Posterior cingulate gyrus (tissue), 11 donors: ENCODE measurements at places on chromosomes 4 and X.

DNA sequence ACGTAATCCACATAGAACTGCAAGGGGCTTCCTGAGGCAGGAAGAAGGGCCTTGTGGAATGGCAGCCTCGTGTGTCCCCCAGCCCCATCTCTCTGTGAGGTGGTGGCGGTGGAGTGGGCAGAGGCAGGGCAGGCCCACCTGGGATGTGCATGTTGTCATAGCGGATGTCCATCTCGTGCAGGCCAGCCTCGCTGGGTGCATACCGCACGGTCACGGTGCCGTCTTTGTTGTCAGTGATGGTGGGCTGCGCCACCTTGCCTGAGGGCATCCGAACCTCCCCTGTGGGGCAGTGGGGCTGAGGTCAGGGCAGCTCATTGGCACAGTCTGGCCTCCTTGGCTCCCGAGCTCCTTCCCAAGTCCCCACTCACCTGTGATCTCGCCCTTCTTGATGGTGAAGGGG, 20.4 kb downstream of the FLNA start:
- no peak for DNase-seq

DNA sequence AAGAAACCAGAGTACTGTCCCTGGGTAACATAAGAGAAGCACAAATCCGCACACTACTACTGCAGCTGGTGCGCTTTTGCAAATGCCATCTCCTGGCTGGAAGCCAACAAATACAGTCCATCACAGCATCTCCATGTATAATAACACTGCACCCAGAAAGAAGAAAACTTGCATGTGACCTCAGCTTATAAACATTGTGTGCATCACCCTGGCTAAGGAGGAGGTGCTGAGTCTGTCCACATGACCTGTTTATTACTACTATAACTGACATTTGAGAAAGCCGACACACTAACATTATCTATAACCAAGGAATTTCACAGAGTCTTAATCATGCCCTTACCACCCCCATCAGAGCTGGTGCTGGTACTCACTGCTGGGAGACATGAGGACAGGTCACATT, 516.8 kb downstream of the CFAP47 start:
- no peak for DNase-seq

GRCh38 chr4:85760511-85760910, 285.6 kb downstream of the ARHGAP24 start:
- DNase-seq: no peak

- DNase-seq: no peak
Observed at GRCh38 chr4:107065201-107065600, 29.1 kb upstream of the DKK2 start.

- no peak for DNase-seq
Observed at GRCh38 chr4:109548655-109549054, 11.4 kb upstream of the MCUB start.

- DNase-seq: no peak
Observed at GRCh38 chr4:22191565-22191964, 243.0 kb upstream of the KCNIP4 start.

DNA sequence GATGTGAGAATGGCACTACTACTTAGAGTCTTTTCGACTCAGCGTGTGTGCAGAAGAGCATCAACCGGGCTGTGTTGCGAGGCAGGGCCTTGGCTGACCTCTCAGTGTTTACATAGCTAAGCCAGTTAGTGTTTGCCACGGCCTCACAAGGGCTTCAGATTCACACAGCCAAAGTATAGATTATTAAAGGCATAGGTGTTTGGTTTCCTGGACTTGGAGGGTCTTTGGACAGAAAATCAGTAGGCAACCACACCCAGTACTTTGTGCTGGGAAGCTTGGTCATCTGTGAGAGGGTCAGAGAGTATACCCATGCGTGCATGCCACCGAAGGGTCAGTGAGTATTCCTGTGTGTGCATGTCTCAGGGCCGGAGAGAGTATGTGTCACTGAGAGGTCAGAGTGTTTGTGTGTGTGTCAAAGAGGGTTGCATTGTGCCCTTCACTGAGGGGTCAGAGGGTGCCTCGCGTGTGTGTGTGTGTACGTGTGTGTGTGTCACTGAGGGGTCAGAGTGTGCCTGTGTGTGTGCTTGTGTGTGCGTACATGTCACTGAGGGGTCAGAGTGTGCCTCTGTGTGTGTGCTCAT, 69.7 kb upstream of the MSANTD1 start:
- no peak for DNase-seq

- DNase-seq: no peak
Observed at GRCh38 chr4:1255151-1255550, 6.2 kb upstream of the CTBP1 start.

DNA sequence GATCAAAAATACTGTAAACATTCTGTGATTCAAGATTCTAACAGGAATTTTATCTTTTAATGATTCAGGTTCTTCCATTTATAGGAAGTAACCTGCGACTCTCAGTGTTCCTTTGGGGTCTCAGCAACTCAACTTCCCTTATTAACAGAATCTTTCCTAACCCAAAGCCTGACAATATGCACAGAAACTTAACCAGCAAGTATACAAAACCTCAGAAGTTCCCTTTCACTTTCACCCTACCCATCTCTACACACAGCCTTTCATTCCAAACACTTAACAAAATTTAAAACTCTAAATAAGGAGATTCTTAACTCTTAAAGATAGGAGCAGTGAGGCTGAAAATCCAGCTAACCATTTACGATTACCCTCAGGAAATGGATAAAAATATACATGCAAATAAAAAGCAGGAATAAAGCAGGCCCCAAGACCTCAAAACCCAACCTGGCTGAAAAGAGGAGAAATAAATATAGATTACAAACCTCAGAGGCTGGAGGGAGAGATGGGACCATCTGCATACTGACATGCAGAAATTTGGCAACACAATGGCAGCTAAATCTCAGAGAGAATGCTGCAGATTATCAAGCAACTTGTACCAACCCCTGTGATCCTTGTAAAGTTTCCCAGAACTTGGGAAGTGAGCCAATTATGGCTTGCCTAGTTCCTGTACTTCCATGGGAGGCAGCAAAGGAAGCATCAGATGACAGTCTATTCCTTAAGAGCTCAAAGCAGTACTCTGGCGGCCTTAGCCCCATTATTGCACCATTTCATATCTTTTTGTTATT, 101.0 kb downstream of the ATP11C start:
- DNase-seq: no peak

DNA sequence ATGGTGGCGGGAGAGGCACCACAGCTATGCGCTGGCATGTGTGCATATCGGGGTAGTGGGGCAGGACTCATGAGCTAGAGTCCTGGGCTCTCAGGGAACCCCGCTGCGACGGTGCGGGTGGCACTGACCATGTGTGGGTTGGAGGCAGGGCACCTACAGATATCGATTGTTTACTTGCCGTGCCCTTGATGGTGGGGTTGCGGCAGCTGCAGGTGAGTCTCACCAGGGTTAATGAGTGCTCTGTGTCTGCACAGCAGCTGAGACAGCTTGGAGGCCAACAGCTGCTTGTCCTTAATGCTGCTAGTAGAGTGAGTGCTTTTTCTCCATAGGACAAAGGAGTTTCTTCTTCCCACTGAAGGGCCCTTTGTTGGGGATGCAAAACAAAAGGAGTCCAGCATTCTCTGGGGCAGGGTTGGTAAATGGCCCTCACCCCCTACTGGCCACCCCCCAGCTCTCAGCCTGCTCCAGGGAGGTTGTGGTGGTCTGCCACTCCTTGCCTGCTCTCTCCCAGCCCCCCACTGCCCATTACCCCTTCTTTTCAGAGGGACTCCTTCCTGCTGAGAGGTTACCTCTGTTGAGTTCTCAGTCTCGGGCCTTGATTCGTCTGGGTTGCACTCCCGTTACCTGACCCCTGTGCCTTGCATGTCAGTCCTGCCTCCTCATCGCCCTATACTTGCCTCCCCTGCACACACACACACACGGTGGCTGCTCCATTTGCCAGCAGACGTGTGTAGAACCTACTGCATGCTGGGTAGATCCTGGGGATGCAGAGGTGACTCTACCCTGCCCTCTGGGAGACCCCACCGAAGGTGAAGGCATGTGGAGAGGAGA, 52.8 kb downstream of the TBC1D14 start:
- no peak for DNase-seq

DNA sequence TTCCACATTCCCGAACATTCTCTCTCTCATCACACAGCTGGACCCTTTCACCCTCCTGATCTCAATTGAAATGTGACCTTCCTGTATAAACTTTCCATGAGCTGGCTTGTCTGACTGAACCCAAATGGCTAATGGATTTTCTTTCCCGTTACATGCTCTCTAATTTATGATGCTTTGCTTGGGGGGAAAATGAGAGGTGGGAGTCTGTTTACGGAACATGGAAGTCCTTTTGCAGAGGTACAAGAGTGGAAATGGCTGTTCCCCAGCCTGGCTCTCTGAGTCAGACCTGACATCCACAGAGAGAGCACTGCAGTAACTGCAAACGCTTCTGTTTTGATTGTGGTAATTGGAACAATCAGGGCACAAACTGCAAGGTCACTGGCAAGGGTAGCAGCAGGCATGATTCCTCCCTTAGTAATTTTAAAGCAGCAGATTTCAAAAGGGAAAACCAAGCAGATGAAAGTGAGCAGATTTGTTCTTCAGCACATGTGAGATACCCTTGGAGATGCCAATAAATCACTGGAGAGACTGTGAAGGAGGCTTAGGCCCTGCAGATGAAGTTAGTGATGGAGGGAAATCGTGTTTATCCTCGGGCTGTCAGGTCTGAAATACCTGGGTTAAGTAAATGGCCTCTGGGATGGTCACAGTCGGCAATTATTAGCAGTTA, 83.9 kb downstream of the SNCA start:
- DNase-seq: no peak

DNA sequence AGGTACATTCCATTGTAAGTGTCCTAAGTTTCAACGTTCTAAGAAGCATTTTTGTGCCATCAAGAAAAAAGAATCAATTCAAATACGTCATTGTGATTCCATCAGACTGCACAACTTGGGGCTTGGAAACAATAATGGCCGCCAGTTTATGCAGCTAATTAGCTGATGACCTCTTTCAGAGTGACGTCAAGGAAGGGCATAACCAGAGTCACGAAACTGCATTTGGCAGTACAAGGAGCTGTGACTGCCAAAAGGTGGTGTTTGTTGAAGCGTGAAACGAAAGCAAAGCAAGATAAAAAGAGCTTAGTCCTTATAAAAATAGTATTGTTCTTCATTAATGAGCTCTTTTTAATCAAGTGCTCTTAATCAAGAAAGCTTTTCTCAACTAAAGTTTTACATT, 81.1 kb upstream of the SH3RF1 start:
- DNase-seq: no peak

DNA sequence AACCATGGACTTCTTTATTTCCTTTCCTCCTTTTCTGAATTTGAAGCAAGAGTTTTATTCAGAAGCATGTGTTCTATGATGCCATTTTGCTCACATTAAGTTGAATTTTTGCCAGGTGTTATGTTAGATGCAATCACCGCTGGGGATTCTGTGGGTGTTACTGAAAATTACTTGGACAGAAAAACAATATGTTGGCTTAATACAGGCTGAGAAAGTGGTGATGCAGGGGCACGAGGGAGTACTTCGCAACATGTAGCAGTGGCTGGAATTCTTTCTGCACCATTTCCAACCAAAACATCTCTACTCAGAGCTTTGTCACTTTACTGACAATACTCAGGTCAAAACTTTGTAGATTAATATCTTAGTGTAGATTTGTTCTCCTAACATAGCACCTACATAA, 109.2 kb upstream of the PCDH18 start:
- DNase-seq: no peak

GRCh38 chrX:103503163-103503852, 16.0 kb downstream of the RAB40A start:
- DNase-seq: no peak

DNA sequence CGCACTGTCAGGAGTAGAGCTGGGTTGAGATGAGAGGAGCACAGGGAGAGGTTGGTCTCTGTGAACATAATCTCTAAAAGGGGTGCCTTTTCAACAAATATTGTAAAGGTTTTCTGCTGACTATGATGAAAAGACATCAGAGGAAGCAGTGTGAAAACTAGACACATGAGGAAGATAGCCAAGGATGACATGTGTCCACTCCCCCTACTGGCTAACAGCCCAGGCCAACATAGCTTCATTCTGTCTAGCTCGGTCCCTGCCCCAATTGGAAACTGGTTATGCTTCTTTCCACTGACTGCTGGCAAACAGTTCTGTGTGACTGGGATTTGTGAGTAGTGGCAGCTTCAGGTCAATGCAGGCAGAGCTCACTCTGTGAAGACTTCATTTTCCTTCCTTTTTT, 115.4 kb upstream of the ESX1 start:
- DNase-seq: no peak

DNA sequence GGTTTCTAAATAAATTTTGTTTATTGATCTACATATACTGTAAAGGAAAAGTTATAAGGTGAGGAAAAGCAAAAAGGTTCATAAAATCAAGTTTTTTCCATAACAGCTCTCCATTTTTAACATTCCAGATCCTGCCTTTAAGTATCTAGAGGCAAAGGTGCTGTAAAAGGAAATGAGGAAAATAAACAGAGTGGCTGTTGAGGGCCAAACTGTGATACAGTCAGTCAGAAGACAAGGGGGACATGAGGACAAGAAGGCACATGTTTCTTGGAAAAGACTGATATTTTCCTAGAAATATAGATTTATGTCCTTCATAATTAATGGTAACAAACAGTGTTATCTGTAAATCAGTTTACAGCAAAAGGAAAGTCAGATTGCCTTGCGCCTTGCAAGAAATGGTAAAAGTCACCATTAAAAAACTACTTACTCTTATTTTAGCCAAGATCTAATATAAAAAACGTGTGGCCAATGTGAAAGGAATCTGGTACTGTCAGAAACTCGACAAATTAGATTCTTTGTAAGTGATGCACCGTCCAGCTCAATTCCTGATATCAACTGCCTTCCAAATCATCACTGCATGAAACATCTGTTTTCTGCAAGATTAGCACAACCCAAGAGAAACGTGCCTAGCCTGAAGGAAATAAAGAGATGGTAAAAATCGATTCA, 34.0 kb upstream of the VEGFD start:
- no peak for DNase-seq

- no peak for DNase-seq
Observed at GRCh38 chr4:68162196-68162595, 32.5 kb upstream of the TMPRSS11F start.

DNA sequence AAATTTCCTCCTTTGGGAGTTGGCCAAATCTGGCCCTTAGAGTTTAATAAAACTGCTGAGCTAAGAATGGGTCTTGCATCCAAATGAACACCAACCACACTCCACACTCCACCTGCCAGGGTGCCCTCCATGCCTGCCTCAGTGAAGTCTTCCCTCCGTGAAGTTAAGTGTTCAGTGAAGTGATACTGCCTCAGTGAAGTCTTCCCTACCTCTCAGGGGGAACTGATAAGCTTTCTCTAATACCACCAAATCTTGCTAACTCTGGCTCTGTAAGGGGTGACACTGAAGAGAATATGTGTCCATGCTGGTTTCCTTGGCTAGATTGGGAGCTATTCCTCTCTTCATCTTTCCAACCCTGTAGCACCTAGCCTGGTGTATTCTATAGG, 27.9 kb downstream of the MED28 start:
- DNase-seq: no peak
